ENCODE measurements at places on chromosomes 7 and 10.

DNA sequence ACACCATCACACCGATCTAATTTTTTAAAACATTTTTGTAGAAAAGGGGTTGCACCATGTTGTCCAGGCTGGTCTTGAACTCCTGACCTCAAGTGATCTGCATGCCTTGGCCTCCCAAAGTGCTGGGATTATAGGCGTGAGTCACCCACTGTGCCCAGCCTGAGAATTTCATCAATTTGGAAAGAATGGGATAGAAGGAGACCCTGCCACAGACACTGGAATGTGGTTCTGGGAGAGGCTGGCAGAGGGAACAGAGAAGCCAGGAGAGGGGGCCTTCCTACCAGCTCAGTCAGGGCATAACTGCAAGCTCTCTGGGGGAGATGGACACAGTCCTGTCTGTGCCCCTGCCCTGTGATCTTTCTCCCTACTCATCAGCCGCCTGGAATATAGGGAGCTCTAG is 42.1 kb upstream of the MKRN1 start:
- no peak for DNase-seq

GRCh38 chr7:52758356-52758755 is 277.1 kb upstream of the POM121L12 start:
- DNase-seq: no peak

DNA sequence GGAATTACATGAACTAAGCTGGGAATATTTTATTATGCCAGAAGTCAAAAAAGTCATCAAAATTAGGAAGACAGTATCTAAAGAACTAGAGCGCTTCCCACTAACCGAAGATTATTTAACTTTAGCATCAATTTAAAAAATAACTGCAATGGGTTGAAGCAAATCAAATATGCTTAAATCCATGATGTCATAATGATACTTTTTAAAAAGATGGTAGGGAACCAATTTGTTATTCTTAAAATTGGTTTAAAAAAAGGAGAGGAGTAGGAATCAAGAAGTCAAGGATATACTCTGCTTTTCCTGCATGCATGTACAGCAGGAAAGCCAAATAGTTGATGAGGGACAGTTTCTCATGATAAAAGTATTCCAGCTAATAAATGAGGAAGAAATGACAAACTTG is 3.2 kb upstream of the ASAH2 start:
- no peak for DNase-seq

DNA sequence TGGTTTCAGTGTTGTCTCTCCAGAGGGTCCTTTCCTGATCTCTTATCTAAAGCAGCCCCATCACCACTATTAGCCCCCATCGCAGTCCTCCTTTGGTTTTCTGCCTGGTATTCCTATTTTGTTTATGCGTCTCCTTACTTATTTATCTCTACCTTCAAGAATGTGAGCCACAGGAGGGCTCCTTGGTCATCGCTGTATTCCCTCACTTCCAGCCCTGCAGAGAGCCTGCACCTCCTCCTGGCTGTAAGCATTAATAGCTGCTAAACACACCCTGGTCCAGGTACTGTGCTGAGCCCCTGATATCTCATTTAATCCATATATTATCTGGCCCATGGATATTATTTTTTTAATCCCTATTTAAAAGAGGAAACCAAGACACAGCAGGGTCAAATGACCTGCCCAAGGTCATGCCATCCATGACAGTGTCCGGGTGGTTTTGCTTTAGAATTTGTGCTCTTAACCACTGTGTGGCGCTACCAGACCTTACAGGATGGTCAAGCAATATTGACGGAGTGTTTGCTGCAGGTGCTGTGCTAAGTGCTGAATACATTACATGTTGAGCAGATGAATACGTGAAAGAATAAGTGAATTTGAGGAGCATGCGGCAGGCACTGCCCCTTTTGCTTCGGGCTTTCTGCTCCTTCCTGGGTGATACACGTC is 227.2 kb downstream of the ADAM12 start:
- DNase-seq: no peak

- no peak for DNase-seq
These were observed 211.8 kb upstream of the PPP2R2D start for GRCh38 chr10:131689016-131689415.

- peak; percentile 70 for DNase-seq
These were observed 19.0 kb upstream of the RHOBTB1 start for GRCh38 chr10:60962946-60963345.

- no peak for DNase-seq
These were observed 737 bp downstream of the ZMIZ1 start for GRCh38 chr10:79069325-79070080.

DNA sequence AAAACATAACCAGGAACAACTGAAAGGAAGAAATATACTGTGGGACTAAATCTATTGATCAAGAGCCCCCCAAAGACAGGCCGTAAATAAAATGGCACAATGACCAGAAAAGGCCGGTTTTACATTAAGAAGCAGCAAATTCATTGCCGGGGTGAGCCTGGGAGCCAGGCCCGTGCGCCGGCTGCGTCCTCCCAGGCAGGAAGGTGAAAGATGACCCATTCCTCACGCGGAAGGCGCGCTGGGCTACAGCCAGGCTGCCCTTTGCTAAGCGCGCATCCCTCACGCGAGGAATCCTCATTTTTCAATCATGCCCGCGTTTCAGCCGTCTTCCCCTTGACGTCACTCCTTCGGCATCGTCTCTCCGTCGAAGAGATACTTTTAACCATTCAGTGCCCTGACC is 47.6 kb upstream of the MGMT start:
- DNase-seq: no peak

DNA sequence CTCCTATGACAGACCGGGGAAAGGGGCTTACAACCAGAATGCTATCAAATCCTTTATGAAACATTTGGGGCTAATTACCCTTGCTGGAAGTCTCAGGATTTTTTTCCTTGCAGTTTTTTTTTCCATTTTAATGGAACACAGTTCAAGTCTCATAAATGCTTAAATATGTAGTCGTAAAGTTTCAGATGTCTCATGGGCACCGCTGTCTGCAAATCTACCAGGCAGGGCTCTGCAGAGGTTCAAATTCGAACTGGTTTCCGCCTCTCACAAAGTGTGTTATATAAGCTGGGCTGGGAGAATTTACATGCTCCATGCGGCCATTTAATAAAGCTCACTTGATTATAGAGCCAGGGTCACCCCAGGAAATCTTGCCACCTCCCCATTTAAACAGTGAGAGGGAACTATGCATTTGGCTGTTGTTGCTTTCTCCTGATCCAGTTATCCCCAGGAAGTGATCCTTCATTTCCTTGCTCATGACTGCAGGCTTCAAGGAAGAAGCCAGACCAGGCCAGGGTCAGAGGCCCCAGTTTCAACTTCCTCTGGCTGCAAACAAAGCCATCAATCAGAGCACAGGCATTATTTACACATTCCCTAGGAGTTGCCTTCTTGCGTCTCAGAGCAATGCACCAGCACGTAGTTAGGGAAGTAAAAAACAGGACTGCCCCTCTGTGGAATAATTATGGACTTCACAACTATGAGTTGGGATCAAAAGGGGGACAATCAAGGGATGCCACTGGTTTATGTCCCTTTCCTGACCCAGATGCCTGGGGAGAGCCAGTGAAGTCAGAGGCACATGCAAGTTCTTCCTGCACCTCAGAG is 358.8 kb downstream of the PRPF18 start:
- DNase-seq: no peak

DNA sequence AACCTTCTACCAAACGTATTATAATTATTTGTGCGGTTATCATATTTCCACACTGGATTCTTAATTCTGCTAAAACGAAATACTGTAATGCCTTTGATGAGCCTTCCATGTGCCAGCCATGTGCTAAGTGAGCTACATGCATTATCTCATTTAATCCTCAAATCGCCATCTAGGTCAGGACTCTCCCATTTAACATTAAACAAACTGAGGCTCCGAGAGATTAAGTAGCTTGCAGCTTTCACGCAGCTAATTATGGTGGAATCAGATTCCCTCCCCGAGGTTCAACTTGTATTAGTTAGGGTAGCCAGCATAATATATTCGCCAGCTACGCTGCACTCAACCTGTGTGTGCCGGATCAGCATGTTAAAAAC is 798 bp upstream of the TSPAN33 start:
- DNase-seq: no peak

DNA sequence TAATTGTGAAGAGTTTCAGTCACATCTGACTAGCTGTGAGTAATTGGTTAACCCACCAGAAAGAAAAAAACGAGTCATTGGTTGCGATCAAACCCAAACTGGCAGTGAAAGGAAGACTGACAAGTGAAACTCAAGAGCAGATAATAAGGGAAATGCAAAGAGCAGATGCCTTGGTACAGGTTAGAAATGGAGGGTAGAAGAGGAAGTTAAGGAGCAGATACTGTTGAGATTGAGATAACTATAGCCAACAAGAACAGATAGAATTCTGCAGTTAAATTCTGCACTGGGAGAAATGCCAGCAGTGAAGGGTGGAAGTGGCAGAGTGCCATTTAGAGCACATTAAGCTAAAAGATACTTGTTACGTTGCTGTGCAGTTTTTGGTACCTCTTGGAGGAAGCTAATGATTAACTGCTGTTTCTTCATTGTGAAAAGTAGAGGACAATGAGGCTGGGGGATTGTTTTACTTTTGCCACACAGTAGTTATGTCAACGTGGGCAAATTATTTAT is 65.8 kb downstream of the CDK13 start:
- peak; percentile 14 for DNase-seq

- DNase-seq: no peak
These were observed 141.3 kb downstream of the JMJD1C start for GRCh38 chr10:63324495-63324854.

GRCh38 chr7:372546-372931 is 82.6 kb downstream of the FOXL3 start:
- no peak for DNase-seq

DNA sequence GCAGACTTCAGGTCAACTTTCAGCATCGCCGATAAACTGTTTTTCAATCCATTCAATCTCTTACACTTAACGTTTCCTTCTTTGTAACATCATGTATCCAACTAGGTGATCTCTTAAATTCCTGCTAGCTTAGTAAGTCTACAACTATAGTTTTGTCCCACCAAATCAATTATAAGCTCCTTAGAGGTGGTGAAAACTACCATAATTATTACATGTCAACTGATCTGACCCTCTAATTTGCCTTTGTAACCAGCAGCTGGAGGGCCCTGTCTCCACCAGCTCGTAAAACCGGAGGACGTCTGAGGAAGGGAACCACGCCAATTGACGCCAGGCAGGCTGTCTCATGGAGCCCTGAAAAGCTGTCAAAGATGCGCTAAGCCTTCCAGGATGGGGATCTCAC is 113.4 kb downstream of the ABCC2 start:
- no peak for DNase-seq

- no peak for DNase-seq
These were observed 33.2 kb downstream of the PITRM1 start for GRCh38 chr10:3139216-3139910.

DNA sequence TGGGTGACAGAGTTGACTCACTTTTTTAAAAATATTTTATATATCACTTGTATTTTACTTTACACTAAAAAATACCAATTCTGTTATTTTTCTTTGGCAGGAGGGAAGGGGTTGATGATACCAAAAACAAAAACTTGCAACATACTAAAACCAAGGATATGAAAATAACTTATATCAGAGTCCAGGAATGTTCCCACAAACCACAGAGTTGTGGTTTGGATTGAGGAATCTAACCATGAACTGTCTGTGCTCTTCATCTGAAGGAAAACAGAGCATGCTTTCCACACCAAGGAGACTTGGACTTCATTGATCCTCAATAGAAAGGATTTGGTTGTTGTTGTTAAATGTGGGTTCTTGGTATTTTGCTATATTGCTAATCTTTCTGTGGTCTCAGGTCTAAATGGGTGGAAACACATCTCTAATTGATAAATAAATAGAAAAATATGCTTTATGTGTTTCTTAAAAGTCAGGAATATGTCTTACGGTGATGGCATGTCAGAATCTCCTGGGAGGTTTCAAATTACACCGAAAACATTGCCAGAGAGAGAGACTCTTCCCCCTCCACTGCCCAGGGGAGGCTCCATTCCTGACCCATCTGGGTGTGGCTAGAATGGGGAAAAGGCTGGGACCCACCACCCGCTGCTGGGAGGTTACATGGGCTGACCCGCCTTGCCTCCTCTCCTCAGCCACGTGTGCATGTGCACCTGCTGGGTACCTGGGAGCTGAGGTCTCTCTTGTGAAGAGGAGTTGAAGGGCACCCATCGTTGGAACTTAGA is 46.9 kb upstream of the STK17A start:
- peak; percentile 92 for DNase-seq

- DNase-seq: no peak
These were observed 17.4 kb upstream of the CCL26 start for GRCh38 chr7:75789361-75789924.

GRCh38 chr7:5595545-5596045 is 172.0 kb upstream of the TNRC18 start:
- peak; percentile 45 for DNase-seq

DNA sequence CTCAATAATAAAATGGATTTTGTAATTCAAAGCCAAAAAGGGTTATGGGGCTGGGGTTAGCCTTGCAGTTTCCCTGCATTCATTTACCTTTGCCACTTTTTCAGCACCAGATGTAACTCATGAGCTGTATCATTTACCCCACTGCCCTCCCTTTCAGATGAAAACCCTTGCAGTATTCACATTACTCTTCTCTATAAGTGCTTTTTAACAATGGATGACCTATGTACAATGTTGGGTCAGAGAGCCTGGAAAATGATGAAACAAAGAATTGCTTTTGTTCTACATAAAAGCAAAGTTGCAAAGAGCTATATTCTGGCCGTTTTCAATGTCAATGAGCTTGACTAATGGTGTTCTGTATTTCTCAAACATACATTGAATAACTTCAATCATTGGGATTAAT is 189.7 kb downstream of the TMEM26 start:
- no peak for DNase-seq

DNA sequence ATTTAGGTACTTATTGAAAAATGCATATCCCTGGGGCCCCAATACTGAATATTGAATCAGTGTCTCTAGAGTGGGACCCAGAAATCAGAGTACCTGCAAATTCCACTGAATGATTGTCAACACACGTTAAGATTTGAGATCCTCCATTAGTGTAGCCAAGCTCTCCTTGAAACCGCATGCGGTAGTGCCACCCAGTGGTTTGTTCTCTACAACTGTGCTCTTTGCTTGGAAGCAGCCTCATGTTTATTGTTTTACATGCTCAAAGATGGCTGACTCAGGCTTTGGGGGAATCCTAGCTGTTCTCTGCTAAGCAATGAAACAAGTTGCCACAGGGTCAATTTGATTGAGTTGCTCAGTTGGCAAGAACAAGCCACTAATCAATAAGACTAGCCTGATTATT is 340.2 kb upstream of the CELF2 start:
- peak; percentile 59 for DNase-seq

DNA sequence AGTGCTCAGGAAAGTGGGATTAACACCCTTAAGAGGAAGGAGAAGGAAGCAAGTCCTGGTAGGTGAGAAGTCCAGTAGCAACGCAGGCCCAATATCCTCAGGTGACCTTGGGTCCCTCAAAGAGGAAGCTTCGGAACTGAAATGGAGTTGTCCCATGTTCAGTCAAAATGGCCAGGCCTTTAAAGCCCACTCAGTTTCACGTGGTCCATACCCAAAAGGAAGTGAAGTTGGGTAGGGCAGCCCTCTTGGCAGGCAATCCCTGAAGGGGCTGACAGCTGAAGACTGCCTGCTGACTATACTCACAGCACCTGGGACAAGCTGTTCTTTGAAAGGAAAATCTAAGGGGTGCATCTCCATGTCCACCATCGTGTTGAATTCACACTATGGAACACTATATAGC is 3.0 kb downstream of the GSAP start:
- no peak for DNase-seq

All from fibroblast of skin of left quadriceps (primary cell).